Sigmoid colon (tissue), 7 donors: ENCODE measurements at places on chromosomes 5 and 9.

GRCh38 chr5:35617435-35618303 is at the start of gene SPEF2:
TSS of gene SPEF2 (plus strand) at chr5:35617863. CDS start at chr5:35617998, 135 bp downstream.
- no peaks in the 10 kb centered on the region for H3K27me3 ChIP-seq
- DNase-seq = peak; percentile 87
- no peak within 1 kb of the TSS for H3K27ac ChIP-seq
- no peaks in the 10 kb centered on the region for H3K36me3 ChIP-seq
- peak within 1 kb of the TSS; percentile 80 for H3K4me3 ChIP-seq
- no peaks in the 10 kb centered on the region for H3K4me1 ChIP-seq

DNA sequence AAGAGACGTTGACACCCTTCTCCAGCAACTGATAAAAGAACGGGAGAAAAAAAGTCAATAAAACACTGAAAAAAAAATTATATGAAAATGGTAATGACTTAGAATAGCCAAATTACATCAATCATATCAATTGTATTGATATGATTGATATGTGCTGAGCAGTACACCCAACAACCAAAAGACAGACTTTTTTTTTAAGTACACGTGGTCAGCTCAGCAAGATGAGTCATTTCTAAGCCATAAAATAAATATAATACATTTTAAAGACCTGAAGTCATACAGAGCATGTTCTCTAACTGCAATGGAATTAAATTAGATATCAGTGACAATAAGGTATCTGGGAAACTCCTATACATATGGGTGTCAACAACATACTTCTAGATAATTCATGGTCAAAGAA is 30.9 kb upstream of the OLFM1 start:
- no peak overlapping the region for H3K4me3 ChIP-seq
- DNase-seq = no peak
- H3K27ac ChIP-seq = no peak overlapping the region
- no peaks in the 10 kb centered on the region for H3K27me3 ChIP-seq
- no peaks in the 10 kb centered on the region for H3K36me3 ChIP-seq

DNA sequence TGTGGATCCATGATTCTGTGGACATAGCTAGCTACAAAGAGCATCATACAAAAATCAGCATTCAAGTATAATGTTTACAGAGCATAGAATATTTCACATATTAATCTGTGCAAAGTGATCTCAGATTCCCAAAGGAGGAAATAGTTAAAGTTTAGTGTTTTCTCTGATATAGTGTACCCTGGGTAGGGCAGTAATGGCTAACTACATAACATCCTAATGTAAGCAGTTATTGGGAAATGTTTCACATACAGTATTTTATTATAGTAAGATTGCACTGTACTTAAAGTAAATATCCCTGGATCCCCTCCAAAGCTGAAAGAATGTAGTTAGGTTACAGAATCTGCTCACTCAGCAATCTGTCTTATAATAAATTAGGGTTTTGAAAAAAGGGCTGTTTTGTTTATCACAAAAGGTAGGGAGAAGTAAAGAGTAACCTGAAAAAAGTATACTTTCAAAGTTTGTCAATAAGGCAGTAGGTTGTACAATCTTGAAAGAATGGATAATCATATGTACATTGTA is 52.5 kb upstream of the SMARCA2 start:
- H3K4me1 ChIP-seq = no peaks in the 10 kb centered on the region
- no peaks in the 10 kb centered on the region for H3K36me3 ChIP-seq
- no peak for DNase-seq
- no peaks in the 10 kb centered on the region for H3K27me3 ChIP-seq
- H3K4me3 ChIP-seq = no peak overlapping the region

- no peak overlapping the region for H3K4me3 ChIP-seq
- H3K27ac ChIP-seq = no peak overlapping the region
- no peaks in the 10 kb centered on the region for H3K4me1 ChIP-seq
These were observed 2.5 kb downstream of the ACER2 start for GRCh38 chr9:19411316-19411715.

GRCh38 chr9:114258866-114259797 is 63.8 kb upstream of the ORM1 start:
- H3K4me3 ChIP-seq = no peak overlapping the region
- H3K27me3 ChIP-seq = no peaks in the 10 kb centered on the region
- H3K4me1 ChIP-seq = no peaks in the 10 kb centered on the region
- H3K27ac ChIP-seq = no peak overlapping the region
- no peak for DNase-seq
- H3K36me3 ChIP-seq = no peaks in the 10 kb centered on the region

DNA sequence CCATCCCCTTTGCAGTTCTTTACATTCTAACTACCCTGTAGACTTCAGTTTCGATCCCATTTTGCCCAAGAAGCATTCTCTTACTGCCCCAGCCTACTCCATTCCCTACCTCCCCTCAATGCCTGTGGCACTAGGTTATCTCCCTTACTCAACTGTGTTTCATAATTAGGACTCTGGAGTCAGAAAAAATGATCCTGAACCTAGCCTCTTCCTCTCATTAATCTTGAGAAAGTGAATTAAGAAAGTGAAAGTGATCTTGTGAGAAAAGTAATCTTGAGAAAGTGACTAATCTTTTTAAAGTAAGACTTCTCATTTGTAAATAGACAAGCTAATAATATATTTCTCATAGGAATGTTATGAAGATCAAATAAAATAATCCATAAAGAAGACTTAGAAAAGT is 444.0 kb upstream of the TRPC7 start:
- no peak overlapping the region for H3K27ac ChIP-seq
- no peaks in the 10 kb centered on the region for H3K36me3 ChIP-seq
- H3K27me3 ChIP-seq = no peaks in the 10 kb centered on the region
- H3K4me1 ChIP-seq = peaks cover 16% of the 10 kb centered on the region

GRCh38 chr5:88888291-88888690 is 5.3 kb upstream of the MEF2C start:
- H3K36me3 ChIP-seq = no peaks in the 10 kb centered on the region
- H3K27me3 ChIP-seq = no peaks in the 10 kb centered on the region
- peak overlapping the region; percentile 89 for H3K27ac ChIP-seq
- no peak overlapping the region for H3K4me3 ChIP-seq
- H3K4me1 ChIP-seq = no peaks in the 10 kb centered on the region
- no peak for DNase-seq

DNA sequence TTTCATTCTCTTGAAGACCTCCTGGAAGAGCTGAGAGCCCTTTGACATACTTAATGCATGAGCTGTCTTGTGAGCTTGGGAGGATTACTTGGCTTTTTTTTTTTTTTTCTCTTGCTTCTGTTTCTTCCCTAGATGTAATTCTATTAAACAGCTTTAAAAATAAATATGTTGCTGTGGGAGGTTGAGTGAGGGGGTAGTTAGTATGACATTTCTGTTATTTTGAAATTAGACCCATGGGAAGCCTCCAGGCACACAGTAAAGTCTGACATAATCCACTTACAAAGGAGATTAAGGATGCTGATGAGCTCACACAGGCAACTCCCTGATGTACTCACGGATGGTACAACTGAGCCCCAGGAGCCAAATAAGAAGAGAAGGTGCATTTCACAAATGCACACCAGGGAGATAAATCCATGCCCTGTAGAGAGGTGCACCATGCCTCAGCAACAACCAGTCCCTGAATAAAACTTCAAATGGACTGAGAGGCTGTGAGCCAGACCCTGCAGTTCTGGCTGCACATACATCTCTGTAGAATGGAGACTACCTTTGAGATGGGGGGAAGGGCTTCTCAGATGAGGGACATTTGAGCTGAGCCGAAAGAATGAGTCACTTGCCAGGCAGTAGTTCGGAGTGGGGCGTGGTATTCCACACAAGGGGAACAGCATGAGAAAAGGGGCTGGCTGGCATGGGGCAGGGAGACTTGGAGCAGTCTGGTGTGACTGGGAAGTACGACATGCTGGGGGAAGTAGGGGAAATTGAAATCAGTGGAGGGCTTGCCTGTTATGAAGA is 68.7 kb downstream of the ACTL7B start:
- H3K27me3 ChIP-seq = no peaks in the 10 kb centered on the region
- H3K4me3 ChIP-seq = no peak overlapping the region
- no peak overlapping the region for H3K27ac ChIP-seq

- H3K27me3 ChIP-seq = no peaks in the 10 kb centered on the region
- peaks cover 14% of the 10 kb centered on the region for H3K4me1 ChIP-seq
- no peak overlapping the region for H3K4me3 ChIP-seq
- H3K36me3 ChIP-seq = no peaks in the 10 kb centered on the region
- H3K27ac ChIP-seq = no peak overlapping the region
These were observed 5.9 kb upstream of the EGR1 start for GRCh38 chr5:138459311-138459933.

- H3K4me3 ChIP-seq = no peak overlapping the region
- DNase-seq = no peak
- no peaks in the 10 kb centered on the region for H3K4me1 ChIP-seq
These were observed 195.9 kb downstream of the RFK start for GRCh38 chr9:76198336-76198735.

GRCh38 chr5:34576891-34577666 is 79.0 kb upstream of the RAI14 start:
- no peaks in the 10 kb centered on the region for H3K36me3 ChIP-seq
- H3K4me3 ChIP-seq = no peak overlapping the region
- no peak for DNase-seq
- H3K4me1 ChIP-seq = no peaks in the 10 kb centered on the region
- H3K27ac ChIP-seq = peak overlapping the region; percentile 38

DNA sequence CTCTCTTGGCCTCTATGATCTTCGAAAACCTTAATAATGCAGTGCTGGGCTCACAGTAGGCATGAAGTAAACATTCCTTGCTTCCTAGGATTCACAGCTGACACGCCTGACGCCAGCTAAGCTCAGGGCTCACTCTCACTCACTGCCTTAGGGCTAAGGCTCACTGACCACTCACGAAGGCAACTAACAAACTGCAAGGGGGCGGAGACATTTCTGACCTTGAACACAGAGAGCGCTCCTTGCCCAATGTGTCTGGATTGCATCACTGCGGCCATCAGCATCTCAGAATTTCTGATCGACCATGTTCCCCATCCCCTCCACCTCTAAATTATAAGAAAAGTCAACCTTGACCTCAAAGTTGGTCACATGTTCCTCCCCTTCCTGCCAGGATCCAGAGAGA is 372.6 kb downstream of the EBF1 start:
- no peaks in the 10 kb centered on the region for H3K4me1 ChIP-seq
- no peak for DNase-seq
- H3K36me3 ChIP-seq = no peaks in the 10 kb centered on the region
- no peak overlapping the region for H3K27ac ChIP-seq
- H3K4me3 ChIP-seq = no peak overlapping the region
- no peaks in the 10 kb centered on the region for H3K27me3 ChIP-seq

- no peaks in the 10 kb centered on the region for H3K4me1 ChIP-seq
- H3K4me3 ChIP-seq = no peak overlapping the region
- no peaks in the 10 kb centered on the region for H3K27me3 ChIP-seq
- no peak for DNase-seq
- H3K27ac ChIP-seq = no peak overlapping the region
These were observed 14.5 kb downstream of the EDIL3 start for GRCh38 chr5:84370176-84370575.

- peaks cover 45% of the 10 kb centered on the region for H3K4me1 ChIP-seq
- H3K4me3 ChIP-seq = no peak overlapping the region
- no peaks in the 10 kb centered on the region for H3K36me3 ChIP-seq
- no peak overlapping the region for H3K27ac ChIP-seq
- no peak for DNase-seq
These were observed 59.4 kb downstream of the TMOD1 start for GRCh38 chr9:97560851-97561250.

DNA sequence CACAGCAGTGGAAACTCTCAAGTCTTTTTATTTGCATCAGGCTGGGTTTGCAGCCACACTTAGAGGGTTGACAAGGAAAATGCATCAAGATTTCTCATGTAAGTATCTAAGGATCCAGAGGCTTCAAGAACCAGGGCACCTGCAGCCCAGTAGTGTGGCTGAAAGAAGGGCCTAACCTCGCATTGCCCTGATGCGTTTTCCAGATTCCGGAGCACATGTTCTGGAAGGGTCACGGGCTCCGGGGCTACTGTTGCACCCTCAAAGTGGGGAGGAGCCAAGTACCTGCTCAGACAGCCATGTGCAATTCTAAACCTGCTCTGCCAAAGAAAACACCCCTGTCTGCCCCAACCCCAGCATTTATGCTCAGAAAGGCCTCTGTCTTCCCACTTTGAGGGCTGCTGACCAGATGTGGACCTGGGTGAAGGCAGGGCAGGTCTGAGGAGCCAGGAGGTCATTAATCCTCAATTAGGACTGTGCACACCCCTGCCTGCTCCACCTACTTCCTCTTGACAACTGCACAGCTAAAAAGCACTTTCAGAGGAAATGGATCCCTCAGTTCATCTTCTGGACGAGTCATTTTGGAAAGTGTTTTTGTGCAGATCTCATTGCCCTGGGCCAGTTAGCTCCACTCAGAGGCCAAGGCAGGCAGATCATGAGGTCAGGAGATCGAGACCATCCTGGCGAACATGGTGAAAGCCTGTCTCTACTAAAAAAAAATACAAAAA is 110.7 kb downstream of the SAXO1 start:
- H3K4me1 ChIP-seq = peaks cover 30% of the 10 kb centered on the region
- no peak for DNase-seq

DNA sequence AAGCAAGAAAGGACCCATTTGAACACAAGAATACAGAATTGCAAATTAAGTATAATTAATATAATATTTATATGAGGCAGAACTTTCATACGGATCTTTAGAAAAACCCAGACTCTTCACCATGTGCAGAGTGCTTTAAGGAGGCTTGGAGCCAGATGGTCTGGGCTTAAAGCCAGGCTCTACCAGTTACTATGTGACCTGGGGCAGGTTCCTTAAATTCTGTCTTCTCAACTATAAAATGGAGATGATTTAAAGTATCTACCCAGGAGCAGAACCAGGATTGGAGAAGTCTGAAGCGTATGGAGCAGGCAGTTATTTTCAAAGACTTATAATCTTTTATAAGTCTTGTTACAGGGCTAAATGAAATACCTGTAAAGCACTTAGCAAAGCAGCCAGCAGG is 202.1 kb downstream of the TSSK1B start:
- DNase-seq = no peak
- no peaks in the 10 kb centered on the region for H3K36me3 ChIP-seq
- H3K4me1 ChIP-seq = no peaks in the 10 kb centered on the region
- H3K27me3 ChIP-seq = no peaks in the 10 kb centered on the region
- H3K4me3 ChIP-seq = no peak overlapping the region
